ENCODE measurements at places on chromosomes 7 and 10.

DNA sequence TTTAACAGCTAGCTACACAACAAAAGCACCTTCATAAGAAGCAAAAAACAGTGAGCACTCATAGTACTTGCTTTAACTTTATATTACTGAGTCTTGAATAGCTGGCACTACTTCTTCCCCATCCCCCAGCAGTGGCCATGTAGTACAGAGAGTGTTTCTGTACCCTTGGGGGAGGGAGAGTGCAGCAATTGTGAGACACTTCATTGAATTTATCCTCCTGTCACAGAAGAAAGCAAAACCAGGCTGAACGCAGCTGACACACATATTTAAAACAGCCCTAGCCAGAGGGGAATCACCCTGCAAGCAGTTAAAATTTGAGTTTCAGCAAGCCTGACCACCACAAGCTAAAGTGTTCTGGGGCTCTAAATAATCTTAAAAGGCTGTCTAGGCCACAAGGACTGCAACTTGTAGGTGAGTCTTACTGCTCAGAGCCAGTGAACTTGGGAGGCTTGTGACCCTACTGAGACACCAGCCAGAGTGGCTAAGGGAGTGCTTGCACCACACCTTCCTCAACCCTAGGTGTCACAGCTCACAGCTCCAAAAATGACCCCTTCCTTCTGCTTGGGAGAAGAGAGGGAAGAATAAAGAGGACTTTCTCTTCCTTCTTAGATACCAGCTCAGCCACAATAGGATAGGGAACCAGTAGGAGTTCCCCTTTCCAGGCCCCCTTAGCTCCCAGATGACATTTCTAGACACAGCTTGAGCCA is 97.7 kb upstream of the MEOX2 start:
- no peak for DNase-seq

GRCh38 chr7:117251687-117252086 is 71.2 kb downstream of the WNT2 start:
- DNase-seq: no peak

DNA sequence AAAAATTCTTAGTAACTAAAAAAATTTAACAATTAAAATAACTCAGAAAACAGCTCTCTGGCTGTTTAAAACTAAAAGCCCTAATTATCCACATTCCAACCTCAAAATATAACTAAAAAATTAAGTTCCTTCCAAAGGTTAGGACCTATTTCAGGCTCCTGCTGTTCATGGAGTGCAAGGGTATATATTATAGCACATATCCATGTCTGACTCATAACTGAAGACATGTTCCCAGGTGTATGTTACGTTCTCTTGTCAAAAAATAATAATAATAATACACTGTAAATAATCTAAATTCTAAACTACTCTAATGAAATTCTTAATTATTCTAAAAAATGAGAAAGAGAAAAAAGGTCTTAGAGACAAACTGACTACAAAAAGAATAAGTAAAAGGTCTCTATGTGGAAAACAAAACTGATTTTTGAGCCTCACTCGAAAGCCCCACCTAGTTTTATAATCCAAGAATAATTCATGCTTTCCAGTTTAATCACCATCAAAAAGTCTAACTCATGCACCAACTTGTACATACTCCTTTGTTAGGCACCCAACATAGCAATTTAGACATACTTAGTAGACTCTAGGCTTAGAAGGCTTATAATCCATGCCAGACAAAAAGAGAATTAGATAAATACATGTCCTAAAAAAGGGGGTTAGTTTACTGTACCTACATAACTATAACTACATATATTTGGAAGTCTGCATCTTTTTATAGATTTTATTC is 171.4 kb downstream of the KMT2E start:
- DNase-seq: no peak

- peak; percentile 34 for DNase-seq
Observed at GRCh38 chr7:74037609-74038008, 9.6 kb downstream of the ELN start.

GRCh38 chr10:8325024-8325980 is 270.8 kb downstream of the GATA3 start:
- DNase-seq: no peak

- DNase-seq: no peak
Observed at GRCh38 chr10:114825513-114826253, 4.1 kb downstream of the FHIP2A start.

DNA sequence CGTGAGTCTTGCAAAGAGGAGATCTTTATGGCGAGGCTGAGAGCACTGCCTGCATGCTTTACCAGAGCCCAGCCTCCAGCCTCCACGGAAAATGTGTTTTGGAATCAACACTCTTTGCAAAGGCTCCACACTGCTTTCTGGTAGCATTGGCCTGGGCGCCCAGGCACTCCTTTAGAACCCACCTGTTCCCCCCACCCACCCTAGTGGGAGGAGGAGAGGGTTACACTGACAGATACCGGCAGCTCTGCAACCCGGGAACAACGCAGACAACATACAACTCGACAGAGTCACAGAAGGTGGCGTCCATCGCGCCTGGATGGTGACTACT is 5.5 kb upstream of the MNX1 start:
- no peak for DNase-seq

- DNase-seq: no peak
Observed at GRCh38 chr7:158662610-158663427, 41.8 kb downstream of the NCAPG2 start.

GRCh38 chr10:112182784-112183328 is 709 bp downstream of the GPAM start:
- no peak for DNase-seq

DNA sequence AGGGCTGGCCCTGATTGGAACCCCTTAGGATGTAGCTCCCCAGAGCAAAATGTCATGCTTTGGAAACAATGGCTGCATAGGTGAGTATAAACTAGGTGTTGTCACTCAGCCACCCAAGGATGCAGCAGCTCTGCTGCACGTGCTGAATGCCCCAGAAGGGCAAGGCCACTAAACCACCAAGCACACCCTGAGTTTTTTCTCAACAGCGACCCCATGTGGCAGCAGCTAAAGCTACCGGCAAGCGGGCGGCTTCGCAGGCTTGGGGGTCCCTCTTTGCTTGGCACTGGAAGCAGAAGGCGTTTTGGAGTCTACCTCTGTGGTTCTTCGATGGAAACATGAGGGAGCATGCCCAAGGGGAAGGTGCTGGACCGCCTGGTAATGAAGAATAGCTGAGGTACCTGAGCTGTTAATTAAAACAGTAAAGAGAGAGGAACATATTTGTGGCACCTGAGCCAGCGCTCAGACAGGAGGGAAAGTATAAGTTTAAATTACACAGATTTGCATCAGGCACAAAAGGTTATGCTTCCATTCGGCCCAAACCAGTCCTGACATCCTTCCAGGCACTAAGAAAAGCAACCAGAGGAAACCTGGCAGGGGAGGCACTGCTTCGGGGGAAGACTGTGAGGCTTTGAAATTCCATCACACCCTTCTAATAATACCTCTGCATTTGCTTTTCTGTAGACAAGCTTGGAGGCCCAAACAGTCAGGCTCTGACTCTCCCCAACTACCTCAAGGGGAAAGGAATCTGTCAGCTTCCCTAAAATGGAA is 152.1 kb downstream of the GFRA1 start:
- DNase-seq: peak; percentile 60

- no peak for DNase-seq
Observed at GRCh38 chr10:47262606-47263533, 37.1 kb upstream of the GDF10 start.

DNA sequence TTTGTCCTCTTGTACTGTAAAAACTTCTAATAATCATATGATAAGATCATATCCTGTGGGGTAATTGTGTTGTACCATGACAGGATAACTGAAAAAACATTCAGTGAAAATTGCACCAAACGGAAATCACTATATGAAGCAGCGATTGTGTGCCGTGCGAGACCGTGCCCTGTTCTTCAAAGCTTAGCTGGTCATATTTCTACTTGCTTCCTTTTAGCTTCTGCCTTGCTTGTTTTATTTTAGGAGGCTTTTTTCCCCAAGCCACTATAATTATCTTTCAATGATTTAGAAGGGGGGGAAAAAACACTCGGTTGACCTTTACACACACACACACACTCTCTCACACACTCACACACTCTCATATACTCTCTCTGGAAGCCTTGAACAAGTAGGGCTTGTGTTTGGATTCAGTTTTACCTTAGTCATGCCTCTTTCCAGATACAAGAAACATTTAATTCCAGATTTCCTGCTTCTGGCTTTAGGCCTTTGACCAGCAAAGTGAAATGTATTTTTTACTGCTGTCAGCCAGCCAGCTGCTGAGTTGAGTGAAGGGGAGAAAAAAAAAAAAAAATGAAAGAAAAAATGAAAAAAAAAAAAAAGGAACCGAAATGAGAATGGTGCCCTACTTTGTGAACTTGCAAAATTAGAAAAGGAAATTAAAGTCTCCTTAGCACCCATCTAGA is 181.4 kb downstream of the ARID5B start:
- DNase-seq: no peak

- no peak for DNase-seq
Observed at GRCh38 chr7:129689995-129690581, 78.6 kb downstream of the NRF1 start.

- no peak for DNase-seq
Observed at GRCh38 chr7:28830846-28831245, 127.3 kb downstream of the TRIL start.

DNA sequence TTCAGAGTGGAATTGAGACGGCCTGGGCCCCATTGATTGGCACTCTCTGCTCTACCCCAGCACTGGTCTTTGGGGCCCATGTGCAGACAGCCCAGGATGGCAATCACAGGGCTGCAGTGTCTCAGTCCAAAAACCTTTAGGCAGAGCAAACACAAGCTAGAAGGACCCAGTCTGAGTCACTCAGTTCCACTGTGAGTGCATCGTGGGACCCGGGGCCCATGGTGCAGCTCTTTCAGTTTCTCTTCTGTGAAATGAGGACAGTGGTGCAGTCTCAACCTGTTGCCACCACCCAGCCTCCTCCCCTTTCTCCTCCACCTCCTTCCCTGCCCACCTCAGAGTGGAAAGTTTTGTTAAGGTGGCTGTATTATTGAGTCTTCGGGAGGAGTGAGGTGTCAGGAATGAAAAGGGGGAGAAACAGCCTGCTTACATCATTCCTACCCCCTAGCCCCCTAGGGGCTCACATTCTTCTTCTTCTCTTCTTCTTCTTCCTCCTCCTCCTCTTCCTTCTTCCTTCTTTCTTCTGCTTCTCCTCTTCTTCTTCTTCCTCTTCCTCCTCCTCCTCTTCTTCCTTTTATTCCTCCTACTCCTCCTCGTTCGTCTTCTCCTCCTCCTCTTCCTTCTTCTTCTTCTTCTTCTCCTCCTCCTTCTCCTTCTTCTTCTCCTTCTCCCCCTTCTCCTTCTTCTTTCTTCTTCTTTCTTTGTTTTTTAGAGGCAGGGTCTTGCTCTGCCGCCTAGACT is 19.5 kb upstream of the CARD11 start:
- no peak for DNase-seq

- DNase-seq: no peak
Observed at GRCh38 chr7:158386355-158386618, 201.3 kb downstream of the PTPRN2 start.

DNA sequence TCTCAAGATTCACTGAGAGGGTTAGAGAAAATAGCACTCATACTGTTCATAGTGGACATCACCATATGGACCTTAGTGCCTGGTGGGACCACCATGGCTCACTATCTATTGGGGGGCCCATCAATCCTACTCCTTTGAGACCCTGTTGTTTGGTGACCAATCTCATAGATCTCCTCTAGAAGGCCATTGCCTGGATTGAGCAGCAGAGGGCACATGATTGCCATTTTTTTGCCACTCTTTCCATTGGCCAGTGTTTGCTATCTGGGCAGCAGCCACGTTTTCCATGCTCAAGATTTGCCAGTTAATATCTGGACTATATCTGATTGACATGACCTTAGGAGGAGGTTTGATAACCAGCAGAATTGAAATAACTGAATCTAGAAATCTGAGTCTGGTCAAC is 244.5 kb downstream of the ITGB1 start:
- DNase-seq: no peak

GRCh38 chr7:102429141-102429899 is 4.1 kb upstream of the ORAI2 start:
- no peak for DNase-seq

DNA sequence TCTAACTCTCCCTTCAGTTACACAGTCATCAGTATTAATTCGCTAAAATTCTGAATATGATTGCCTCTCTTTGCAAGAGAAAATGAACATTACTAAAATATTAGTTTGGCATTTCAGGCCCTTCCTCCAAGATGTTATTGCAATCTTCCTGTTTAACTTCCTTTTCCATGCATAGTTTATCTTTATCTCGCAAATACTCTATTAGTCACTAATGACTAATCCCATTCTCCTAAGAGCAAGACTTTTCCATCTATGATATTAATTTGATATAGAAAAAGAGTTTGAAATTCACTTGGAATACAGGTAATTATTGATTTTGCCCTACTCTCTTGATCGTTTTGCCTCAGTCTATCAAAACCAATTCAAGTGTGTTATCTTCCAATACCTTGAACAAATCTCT is 41.8 kb upstream of the SEMA3A start:
- DNase-seq: no peak

GRCh38 chr7:101814991-101815825 is 2.2 kb upstream of the CUX1 start:
- DNase-seq: peak; percentile 84

DNA sequence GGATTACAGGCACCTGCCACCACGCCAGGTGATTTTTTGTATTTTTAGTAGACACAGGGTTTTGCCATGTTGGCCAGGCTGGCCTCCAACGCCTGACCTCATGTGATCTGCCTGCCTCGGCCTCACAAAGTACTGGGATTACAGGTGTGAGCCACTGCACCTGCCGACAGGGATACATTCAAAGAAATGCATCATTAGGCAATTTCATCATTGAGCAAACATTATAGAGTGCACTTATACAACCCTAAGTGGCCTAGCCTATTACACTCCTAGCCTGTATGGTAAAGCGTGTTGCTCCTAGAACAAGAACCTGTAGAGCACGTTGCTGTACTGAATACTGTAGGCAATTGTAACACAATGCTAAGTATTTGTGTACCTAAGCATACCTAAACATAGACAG is 350.3 kb downstream of the GALNT17 start:
- no peak for DNase-seq

- no peak for DNase-seq
Observed at GRCh38 chr10:32073659-32074058, 17.4 kb upstream of the KIF5B start.

GRCh38 chr10:60035984-60036383 is 129.6 kb upstream of the CCDC6 start:
- DNase-seq: no peak

- DNase-seq: peak; percentile 1
Observed at GRCh38 chr10:85607043-85607695, 759.4 kb downstream of the GRID1 start.

GRCh38 chr10:12791728-12792127 is 209.8 kb downstream of the CCDC3 start:
- DNase-seq: no peak

- DNase-seq: no peak
Observed at GRCh38 chr7:98216941-98217622, 5.8 kb downstream of the BHLHA15 start.
